ENCODE measurements at places on chromosomes 11 and 22.

GRCh38 chr11:89487016-89487415, 4.2 kb downstream of the NOX4 start:
- no peak for DNase-seq

GRCh38 chr11:77778118-77778517, 42.4 kb downstream of the RSF1 start:
- no peak for DNase-seq

- DNase-seq, result no peak
These were observed 11.8 kb downstream of the XBP1 start for GRCh38 chr22:28788601-28789000.

DNA sequence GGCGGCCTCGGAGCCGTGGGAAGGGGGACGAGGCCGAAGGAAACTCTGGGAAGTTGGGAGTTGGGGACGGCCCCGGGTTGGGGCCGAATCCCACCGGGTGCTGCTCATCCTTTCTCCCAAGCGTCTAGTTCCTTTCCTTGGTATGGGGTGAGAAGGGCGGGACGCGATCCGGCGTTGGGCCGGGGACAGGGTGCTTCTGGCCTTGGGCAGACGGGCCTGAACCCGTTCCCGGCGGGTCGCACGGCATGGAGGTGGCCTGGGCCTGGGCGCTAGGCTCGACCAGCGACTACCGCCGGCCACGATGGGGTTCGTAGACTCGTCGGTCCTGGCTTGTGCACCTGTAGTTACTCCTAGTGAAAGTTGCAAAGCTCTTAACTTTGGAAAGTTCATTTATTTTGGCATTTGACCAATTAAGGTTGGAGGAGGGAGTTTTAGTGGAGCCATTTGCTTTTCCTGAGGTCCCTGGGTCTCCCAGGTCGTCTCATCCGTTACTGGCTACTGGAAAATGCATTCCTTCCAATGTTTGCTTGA, 1.0 kb downstream of the SYT9 start:
- DNase-seq, result no peak

- DNase-seq, result no peak
These were observed 21.9 kb upstream of the PPP2R1B start for GRCh38 chr11:111788051-111788450.

DNA sequence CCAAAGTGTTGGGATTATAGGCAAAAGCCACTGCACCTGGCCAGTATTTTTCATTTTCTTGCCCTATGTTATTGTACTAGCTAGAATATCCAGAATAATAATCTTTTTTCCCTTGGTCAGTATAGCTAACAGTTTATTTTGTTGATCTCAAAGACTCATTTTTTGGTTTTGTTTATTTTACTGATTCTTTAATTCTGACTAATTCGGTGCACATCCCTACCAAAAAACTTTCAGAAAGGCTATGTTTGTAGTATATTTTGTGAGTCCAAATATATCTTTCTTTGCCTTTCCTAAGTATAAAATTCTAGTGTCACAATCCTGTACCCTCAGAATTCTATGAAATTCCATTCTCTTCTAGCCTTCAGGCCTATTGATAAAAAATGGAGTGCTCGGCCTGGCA, 84.3 kb downstream of the PHF21A start:
- no peak for DNase-seq

- DNase-seq, result no peak
These were observed 522 bp upstream of the SEPTIN5 start for GRCh38 chr22:19713650-19714311.

GRCh38 chr11:130202009-130202817, 42.6 kb downstream of the ST14 start:
- no peak for DNase-seq

- DNase-seq, result no peak
These were observed 14.4 kb downstream of the CABIN1 start for GRCh38 chr22:24025475-24025874.

- no peak for DNase-seq
These were observed 35.8 kb upstream of the MYOD1 start for GRCh38 chr11:17683377-17684161.

DNA sequence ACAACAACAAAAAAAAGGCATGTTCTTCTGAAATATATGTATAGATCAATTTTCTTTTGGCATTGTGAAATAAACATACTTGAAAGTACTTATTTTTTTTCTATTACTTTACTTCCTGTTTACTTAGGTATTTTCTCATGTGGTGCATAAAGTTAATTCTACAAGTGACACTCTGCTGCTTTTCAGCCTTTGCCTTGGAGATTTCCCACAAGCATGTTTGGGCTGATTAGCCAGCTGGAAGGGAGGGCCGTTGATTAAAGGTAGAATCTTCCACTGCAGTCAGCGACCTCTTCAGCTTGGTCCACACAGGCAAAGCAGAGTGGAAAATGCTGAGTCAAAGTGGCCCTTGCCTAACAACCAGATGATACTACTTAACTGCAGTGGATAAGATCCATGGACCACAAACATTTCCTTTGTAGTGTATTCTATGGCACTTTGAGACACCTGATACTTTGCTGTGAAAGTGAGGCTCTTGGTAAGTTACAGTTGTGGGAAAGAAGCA, 176.0 kb downstream of the ARHGAP42 start:
- no peak for DNase-seq
